Left ventricle myocardium superior (tissue), 1 donor: ENCODE measurements at places on chromosomes 16 and 17.

GRCh38 chr16:22428654-22429053, 54.2 kb upstream of the CDR2 start:
- peak; percentile 49 for DNase-seq

GRCh38 chr17:36749493-36749892, 148.1 kb downstream of the MRM1 start:
- DNase-seq, result no peak

DNA sequence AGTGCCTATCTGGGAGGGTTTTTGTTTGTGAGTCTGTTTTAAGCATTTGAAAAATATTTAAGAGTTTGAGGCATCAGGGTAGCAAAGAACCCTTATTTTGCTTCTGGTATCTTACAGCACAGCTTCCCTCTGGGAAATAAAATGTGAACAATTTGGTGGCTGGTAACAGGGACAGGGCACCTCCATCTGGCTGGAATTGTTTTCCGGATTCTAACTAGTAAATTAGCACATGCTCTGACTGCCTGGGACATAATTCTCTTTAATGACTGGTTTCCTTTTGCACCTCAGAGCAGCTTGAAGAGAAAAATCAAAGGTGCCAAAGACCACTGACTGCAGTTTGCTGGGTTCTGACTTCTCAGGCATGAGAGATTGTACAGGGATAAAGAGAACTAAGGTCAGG, 469.1 kb downstream of the GRIN2A start:
- no peak for DNase-seq

- DNase-seq, result no peak
These were observed 103.8 kb upstream of the GOT2 start for GRCh38 chr16:58837950-58838349.

DNA sequence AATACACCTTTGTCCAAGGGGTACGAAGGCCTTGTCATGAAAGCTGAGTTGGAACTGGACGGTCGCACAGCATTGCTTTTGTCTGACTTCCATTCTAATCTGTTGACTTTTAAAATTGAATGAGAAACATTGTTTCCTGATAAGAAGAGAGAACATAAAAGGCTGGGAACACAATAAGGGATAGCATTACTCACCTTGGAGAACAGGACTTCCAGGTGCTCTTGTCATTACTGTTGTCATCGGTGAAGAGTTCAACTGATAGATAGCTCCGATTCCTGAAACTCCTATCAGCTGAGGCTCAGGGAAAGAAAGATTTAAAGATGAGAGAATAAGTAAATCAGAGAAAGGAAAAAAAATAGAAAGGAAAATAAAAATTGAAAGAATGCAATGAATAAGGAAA, 351.1 kb downstream of the KCNJ2 start:
- no peak for DNase-seq

DNA sequence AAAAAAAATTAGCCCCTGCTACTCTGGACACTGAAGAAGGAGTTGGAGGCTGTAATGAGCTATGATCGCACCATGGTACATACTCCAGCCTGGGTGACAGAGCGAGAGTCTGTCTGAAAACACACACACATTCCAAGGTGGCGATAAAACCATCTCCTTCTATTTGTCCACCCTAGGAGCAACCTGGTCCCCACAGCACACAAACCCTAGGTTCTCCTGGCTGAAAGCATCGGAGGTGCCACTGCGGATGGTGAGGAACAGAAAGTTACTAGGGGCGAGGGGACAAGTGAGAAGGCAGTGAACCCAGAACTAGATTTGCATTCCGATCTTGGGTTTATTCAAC, 1.4 kb upstream of the ECI1 start:
- no peak for DNase-seq

GRCh38 chr16:23694644-23695373, 16.1 kb downstream of the PLK1 start:
- no peak for DNase-seq

- peak; percentile 62 for DNase-seq
These were observed 54.1 kb downstream of the VAC14 start for GRCh38 chr16:70746708-70747424.

GRCh38 chr17:18002171-18002570, 29.5 kb downstream of the DRC3 start:
- DNase-seq, result no peak

- DNase-seq, result no peak
These were observed 54.9 kb downstream of the SIAH1 start for GRCh38 chr16:48330189-48330840.

DNA sequence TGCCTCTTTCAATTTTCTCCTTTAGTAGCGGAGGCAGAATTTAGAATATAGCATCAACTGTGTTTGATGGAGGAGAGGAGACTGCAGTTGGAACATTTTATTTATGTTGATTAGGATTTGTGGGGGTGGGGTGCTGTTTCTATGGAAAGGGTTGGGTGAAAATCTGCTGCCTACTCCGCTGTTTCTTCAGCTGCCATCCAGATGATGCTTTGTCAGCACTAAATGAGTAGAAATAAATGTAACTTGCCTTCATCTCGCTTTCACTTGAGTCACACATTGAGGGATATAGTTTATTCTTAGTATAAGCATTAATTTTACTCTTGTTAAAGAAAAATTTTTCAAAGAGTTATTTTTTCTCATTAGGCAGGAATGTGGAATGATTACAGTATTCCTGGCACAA, 42.1 kb downstream of the ABHD15 start:
- no peak for DNase-seq

GRCh38 chr17:10428781-10429180, 7.0 kb upstream of the MYH8 start:
- no peak for DNase-seq

GRCh38 chr17:81910840-81911276, 341 bp downstream of the PCYT2 start:
- DNase-seq, result no peak

DNA sequence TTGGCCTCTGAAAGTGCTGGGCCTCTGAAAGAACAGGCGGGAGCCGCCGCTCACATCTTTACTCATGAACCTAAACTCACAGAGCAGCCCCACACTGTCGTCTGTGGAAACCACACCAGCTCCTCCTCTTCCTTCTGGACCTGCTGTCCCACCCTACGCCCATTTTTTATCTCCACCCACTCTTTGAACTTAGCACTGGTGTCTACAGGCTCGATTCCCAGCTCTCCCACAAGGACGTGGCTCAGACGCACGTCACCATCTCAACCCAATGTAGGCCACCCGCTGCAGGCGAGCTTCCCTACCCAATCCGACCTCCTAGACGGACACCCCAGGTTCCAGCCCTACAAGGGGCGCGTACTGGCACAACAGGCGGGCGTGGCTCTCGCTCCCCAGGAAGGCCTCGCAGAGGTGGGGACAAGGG, 62.2 kb downstream of the NXN start:
- peak; percentile 44 for DNase-seq

GRCh38 chr16:2816751-2817339, at the start of gene PRSS21:
TSS of gene PRSS21 (plus strand) at chr16:2817237. CDS start at chr16:2817269, 32 bp downstream.
- DNase-seq, result no peak

DNA sequence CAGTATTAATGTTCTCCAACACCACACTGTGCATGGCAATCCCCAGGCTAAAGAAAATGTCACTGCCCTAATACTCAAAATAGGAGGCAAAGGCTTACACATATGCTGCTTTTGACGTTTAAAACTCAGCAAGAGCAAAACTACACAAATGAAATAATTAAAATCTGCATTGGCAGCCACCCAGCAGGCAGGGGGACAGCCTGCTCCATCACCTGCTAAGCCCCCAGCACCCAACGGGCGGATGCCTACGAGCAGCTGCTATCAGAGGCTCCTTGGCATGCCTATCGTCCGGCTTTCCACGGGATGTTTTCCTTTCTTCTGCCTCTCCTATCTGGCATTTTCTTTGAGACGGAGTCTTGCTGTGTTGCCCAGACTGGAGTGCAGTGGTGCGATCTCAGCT, 337.5 kb downstream of the SOX9 start:
- no peak for DNase-seq

DNA sequence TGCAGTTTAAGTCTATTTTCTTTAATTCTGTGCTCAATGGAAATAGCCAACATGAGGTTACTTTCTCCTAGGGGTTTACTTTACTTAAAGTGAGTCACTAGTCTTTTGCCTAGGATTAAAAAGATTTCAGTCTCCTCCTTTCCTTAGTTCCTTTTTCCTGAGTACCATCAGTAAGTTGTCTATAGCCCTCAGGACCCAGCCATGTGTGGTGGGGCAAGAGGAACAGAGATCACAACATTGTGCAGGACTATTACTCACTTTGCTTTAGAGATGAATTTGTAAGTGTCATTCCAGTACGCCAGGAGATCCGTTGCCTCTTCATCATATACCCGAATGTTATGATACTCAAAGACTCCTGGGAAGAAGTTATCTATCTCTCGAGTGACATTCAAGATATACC, 27.7 kb upstream of the CORO6 start:
- DNase-seq, result no peak

DNA sequence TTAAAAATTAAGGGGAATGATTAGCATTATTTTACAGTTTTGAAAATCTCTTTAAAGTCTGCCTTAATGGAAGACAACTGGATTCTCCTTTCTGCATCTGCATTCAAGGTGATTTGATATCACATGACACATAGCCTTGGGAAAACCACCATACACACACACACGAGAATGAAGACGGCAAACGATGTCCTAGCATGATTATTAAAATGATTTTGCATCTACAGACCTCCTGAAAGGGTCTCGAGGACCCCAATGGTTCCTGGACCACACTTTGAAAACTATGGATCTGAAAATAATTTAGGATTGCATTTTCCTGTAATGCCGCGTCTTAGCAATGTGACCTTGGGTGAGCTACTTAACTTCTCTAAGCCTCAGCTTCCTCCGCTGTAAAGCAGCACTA, 11.8 kb upstream of the CHST4 start:
- no peak for DNase-seq

- DNase-seq, result peak; percentile 68
These were observed 7.4 kb downstream of the CDK5RAP3 start for GRCh38 chr17:47978324-47978723.

- DNase-seq, result no peak
These were observed 812 bp upstream of the MYOCD start for GRCh38 chr17:12664894-12665262.

GRCh38 chr16:31507617-31507928, 618 bp downstream of the RUSF1 start:
- no peak for DNase-seq

DNA sequence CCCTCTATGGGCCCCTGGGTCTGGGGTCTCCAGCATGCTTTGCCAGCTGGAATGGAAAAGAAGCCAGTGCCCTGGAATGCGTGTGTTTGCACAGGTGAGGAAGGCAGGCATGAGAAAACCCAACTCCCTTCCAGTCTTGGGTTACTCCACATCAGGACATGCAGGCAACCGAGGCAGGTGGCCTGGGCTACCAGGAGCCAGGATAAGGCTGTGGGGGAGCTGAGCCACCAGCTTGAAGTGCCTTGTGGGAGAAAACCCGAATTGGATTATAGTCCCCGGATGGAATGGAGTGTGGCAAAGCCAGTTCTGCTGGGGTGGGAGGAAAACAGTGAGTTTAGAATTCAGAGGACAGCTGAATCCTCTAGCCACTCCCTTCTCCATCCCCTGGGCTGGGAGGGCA, 7.2 kb downstream of the SRCIN1 start:
- no peak for DNase-seq

- DNase-seq, result no peak
These were observed at the start of gene CMTM1 for GRCh38 chr16:66566051-66566901. TSS of gene CMTM1 (plus strand) at chr16:66566439. CDS start at chr16:66566514, 75 bp downstream.
